ENCODE measurements at places on chromosomes 5 and 9.
A peak's percentile ranks its signal among the peaks of the same experiment; 100 is the strongest.

DNA sequence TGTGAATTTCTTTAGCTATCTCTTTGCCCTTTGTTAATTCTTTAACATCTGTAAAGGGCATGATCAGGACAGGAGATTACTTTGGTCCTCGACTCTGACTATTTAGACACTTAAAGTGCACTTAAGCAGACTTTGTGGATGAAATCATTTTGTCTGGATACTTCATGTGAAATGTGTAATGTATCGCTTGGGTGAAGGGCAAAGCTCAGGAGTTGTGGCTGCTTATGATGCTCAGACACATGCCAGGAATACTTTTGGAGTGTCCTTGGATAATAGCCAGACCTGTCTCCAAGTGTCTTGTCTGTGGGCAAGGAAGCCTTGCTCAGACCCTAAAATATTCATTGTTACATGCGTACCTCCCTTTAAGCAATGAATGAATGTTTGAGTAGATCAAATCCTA is 87.8 kb downstream of the RAI14 start:
- no peak for DNase-seq

- no peak for DNase-seq
Observed at GRCh38 chr9:121748727-121749423, 97.4 kb downstream of the DAB2IP start.

GRCh38 chr9:137632230-137633161 is 13.7 kb downstream of the EHMT1 start:
- no peak for DNase-seq

GRCh38 chr5:32004404-32004803 is 169.7 kb downstream of the GOLPH3 start:
- DNase-seq: no peak

DNA sequence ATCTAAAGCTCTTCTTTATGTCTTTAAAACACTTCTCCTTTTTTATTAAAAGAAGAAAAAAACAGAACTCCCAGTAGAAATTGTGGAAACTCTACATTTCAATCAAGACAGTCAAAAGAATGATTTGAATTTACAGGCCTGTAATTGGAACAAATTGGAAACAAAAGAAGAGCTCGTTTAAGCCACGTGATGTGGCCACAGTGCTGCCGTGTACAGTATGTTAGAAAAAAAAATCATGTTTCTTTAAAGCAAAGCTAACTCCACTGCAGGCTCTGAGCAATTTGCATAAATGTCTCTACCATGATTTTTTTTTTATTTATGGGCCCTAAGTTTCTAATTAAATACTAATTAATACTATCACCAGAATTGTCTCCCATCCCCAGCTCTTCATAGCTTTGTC is 325.6 kb downstream of the ZSWIM6 start:
- DNase-seq: no peak

DNA sequence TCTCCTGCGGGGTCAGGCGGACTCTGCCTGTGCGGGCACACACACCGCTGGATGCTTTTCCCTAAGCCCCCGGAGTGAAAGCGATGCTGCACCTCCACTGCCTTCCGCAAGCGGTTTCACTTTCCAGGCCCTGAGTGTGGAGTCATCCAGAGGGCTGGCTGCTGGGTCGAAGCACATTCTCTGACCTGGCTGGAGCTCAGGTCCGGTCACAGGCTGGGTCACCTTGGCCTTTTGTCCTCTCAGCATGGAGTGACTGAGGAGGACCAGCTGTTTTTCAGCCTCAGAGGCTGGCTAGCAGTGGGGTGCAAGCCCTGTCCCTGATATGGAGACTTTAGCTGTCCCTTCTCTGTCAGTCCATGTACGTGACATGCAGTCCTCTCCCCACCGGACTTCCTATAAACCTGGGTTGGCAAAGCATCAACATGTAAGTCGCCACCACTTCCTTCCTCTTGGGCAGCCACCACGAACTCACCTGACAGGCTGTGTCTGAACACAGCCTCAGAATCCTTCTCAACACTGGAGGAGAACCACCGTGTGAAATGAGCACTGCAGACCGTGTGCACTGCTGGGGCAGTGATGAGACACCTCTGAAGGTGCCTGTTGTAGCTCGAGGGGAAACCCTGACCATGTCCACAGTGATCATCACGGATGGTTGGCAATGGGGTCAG is 51.3 kb downstream of the GADD45G start:
- DNase-seq: no peak

DNA sequence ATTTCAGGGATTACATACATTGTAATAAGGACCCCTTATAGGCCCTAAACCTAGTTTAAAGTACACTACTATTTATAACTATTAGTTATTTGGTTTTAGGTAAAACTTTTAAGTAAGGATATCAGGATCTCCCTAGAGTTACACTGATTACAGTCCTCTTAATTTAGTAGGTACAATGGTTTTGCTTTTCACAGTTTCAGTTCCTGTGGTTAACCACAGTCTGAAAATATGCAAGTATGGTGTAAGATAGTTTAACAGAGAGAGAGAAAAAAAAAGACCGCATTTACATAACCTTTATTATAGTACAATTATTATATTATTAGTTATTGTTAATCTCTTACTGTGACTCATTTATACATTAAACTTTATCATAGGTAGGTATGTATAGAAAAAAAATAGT is 725.3 kb upstream of the PTPRD start:
- DNase-seq: no peak

DNA sequence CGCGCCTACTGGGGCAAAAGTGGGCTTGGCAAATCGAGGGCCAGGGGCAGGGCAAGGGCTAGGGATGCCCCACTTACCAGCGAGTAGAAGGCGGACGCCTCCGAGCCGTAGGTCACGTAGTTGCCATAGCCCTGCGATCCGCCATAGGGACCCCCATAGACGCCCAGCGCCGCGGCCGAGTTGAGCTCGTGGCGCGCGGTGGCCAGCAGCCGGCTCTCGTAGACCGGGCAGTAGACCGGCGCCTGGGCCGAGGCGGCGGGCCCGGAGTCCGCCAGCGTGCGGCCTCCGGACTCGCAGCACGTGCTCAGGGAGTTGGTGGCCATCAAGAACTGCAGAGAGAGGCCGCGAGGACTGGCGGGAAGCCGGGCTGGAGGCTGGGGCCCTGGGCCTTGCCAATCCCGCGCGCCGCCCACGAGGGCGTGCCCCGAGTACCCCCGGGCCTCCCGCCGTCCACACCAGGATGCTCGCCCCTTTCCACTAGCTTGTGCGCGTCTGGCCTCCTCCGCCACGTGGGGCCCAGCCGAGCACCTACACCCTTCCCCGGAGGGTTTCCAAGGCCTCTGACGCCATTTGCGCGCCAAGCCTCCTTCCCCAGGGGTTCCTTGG is 891 bp downstream of the IRX4 start:
- DNase-seq: no peak

GRCh38 chr9:87547671-87548081 is 50.0 kb downstream of the DAPK1 start:
- DNase-seq: no peak

DNA sequence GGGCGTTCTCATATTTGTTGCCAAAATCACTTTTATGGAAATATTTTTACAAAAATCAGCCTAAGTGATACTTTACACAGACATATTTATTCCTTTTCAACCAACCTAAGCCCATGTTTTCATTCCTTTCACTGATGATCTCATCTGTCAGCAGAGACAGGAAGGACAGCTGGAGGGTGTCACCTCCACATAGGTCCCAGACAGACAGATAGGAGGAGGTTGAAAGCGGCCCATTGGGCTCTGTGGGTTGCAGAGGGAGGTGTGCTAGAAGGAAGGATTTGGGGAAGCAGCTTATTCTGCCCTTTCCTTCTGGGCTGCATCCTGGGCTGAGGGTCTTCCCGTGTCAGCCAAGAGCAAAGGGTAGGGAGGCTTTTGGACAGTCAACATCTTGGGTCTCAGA is 26.0 kb upstream of the SEMA4D start:
- DNase-seq: peak; percentile 46

DNA sequence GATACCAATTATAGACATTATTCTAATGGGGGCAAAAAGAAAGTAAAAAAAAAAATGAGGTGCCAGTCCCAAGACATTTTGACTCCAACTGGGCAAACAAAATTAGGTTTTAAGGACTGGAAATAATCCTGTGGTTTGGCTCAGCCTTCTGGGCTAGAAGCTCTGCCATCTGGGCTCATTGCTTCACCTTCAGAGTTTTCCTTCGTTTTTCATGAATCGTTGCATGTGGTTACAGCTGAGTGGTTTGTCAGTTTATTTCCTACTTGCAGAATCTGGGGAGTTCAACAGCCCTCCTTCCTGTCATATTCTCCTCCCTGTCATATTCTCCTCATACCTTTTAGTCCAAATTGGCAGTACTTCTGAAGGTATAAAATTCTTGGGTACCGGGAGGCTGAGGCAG is 12.0 kb downstream of the UGT3A2 start:
- no peak for DNase-seq

DNA sequence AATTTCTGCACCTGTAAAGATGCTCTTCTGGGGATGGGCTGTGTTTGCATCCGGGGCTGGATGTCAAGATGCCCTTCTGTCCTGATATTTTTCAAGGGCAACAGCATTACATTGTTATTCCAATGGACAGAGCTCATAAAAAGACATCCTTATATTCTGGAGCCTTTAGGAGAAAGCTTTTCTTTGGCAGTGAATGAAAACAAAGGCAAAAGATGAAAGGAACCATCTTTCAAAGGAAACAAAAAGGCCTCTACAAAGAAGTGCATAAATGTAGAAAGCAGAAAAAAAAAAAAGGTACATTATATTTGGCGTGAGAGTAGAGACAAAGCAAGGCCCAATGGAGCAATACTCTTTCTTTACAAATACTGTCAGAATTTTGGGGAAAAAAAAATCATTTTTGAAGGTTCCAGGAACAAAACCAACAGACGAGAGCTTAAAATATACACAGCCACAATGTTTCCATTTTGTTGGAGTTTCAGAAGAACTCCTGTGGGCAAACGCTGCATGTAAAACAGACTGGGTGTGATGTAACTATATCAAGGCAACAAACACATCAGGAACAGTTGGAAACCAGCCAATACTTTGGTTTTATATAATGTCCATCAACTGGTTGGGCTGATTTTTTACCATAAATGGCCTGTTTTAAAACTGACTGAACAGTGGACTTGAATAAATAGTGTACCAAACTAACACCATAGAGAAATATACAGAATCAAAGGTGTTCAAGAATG is 885.6 kb upstream of the DMAC1 start:
- DNase-seq: no peak

DNA sequence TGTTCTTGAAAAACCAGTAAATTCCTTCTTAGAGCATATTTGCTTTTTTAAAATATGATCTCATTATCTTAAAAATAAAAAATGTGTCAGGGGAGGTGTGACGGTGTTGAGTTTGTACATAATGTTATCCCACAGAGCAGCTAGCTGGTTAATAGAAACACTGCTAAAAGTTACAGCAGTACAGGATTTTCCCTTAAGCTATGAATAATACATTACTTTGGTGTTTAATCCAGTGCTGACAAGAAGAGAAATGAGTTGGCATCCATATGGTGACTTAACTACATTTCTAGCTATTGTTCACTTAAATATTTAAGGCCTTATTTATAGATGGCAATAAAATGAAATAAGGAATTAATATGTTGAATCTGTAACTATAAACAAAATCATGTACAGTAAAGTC is 883.1 kb downstream of the CDH18 start:
- DNase-seq: no peak

- DNase-seq: no peak
Observed at GRCh38 chr5:118789366-118789765, 199.0 kb downstream of the DTWD2 start.

GRCh38 chr5:81854915-81855314 is 104.0 kb upstream of the SSBP2 start:
- no peak for DNase-seq

DNA sequence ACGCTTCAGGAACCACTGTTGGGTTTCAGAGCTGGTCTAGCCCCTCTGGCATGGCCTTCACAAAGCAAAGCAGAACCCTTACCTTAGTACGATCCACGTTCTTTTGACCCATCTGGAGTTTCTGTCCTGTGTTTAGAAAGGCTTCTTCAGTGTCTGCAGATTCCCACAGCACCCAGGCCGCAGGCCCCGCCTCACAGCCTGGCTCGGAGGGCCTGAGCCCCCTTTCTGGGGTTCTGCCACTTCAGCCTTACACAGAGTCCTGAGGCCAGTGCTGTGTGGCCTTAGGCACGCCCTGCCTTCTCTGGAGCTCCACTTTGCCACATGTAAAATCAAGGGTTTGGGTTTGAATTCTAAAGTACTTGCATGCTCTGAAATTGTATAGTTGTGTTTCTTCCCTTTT is 31.6 kb upstream of the PRDM12 start:
- DNase-seq: no peak

GRCh38 chr9:131038256-131039128 is 29.5 kb downstream of the LAMC3 start:
- DNase-seq: no peak

GRCh38 chr9:128142596-128142995 is 6.7 kb upstream of the LCN2 start:
- no peak for DNase-seq

GRCh38 chr5:61115968-61116367 is 46.3 kb downstream of the SMIM15 start:
- no peak for DNase-seq

- no peak for DNase-seq
Observed at GRCh38 chr5:132044207-132044606, 16.2 kb upstream of the IL3 start.

DNA sequence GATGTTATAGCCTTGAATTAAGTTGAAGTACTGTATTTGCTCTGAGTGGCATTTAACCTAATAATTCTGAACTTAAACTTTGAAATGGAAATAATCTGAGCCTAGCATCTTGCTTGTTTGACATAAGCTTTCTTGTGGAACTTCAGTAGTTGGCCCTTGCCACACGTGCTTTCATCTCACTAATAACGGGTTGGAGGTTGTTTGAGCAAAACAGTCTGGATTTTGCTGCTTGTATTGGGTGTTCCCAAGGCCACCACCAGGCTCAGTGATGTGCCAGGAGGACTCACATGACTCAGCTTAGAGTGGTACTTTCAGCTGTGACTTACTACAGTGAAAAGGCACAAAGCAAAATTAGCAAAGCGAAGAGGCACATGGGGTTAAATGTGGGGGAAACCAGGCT is 35.7 kb downstream of the SECISBP2 start:
- no peak for DNase-seq

DNA sequence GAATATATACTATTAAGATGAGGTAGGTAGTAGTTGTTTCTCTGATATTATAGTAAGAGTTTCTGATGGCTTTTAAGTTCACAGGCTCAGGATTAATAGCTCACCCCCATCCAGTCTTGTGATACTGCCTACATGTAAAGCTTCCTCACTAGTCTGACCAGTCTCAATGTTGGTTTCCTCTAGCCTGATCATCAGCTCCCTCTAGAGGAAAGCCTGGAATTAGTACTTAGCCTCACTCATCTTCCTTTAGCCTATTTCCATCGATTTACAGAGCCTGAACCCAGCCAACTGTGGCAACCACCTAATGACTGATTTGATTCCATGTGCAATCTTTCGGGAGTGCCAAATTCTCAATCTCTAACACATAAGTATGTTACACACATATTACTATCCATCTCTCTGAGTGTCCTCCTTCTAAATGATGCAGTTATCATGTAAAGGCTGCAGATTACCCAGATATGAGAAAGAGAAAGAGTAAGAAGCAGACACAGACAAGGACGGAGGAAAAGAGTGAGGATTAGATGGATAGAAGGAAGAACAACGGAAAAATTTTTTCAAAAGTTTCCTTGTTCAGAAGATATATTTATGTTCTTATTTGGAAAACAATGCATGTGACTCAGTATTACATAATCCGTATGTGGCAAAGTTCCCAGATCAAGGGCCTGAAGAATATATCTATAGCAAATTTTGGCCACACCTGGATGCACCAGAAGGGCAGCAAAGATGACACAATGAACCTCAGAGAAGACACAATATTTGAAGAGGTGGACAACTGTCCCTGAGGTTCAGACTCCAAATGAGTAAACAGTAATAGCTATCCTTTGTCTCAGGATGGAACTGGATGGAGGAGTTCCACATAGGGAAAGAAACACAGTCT is 333.7 kb downstream of the ELAVL2 start:
- DNase-seq: no peak

- no peak for DNase-seq
Observed at GRCh38 chr5:141223112-141223783, at the start of gene PCDHB14. Gene PCDHB14 (plus strand): TSS chr5:141223343. CDS start chr5:141223506, 163 bp downstream.

Data from activated T-cell treated with anti-CD3 and anti-CD28 coated beads, Interleukin-2, amount 50 U/mL, for 4 hours (primary cell).